NCI-H1436 (cell line): ENCODE measurements at places on chromosomes 16 and 17.

GRCh38 chr17:75174996-75175395 is 7.8 kb downstream of the SUMO2 start:
- DNase-seq: no peak

- DNase-seq: no peak
Observed at GRCh38 chr16:81708266-81709015, 70.7 kb upstream of the PLCG2 start.

DNA sequence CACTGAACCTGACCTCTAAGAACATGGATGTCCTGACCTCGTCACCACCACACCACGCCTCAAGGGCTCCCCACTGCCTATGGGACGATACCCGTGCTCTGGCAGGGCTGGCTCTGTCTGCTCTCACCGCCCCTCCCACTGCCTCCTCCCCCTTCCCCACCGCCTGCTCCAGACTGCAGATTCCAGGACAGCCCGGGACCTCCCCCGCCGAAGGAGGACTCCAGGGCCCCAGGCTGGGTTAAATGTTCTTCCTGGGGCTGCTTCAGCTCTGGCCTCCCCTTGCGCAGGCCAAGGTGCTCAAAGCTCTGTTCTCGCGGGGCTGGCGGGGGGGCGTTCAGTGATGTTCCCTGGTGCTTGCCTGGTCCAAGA is 3.1 kb downstream of the NPW start:
- no peak for DNase-seq

GRCh38 chr17:16353317-16354174 is at the start of gene CENPV:
Gene CENPV (minus strand): TSS chr17:16353469. CDS start chr17:16353436, 33 bp downstream.
- DNase-seq: peak; percentile 71

DNA sequence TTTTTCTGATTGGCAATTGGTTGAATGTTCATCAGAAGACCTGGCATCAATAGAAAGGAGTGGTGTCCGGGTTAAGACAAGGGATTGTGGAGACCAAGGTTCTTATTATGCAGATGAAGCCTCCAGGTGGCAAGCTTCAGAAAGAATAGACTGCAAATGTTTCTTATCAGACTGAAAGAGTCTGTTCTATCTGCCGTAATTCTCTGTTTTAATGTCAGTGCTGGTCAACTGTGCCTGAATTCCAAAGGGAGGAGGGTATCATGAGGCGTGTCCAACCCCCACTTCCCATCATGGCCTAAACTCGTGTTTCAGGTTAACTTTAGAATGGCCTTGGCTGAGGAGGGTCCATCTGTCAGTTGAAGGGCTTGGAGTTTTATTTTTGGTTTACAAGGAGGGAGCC is 60.4 kb upstream of the AKTIP start:
- DNase-seq: no peak

DNA sequence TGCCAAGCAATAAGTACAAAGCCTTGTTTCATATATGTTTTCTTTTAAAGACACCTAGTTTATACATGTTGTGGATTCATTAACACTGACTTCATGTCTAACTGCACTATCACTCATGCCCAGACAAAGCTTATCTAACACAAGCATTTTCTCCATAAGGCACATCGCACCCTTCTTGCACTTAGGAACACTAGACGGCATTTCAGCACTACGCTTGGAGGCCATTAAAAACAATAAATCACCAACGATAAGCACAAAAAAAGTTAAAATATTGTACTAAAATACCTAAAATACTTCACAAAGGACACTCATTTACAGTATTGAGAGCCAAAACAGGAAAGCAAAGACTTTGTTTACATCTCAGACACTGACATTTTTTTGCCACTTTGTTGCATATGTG is 39.0 kb upstream of the TEKT3 start:
- DNase-seq: no peak

DNA sequence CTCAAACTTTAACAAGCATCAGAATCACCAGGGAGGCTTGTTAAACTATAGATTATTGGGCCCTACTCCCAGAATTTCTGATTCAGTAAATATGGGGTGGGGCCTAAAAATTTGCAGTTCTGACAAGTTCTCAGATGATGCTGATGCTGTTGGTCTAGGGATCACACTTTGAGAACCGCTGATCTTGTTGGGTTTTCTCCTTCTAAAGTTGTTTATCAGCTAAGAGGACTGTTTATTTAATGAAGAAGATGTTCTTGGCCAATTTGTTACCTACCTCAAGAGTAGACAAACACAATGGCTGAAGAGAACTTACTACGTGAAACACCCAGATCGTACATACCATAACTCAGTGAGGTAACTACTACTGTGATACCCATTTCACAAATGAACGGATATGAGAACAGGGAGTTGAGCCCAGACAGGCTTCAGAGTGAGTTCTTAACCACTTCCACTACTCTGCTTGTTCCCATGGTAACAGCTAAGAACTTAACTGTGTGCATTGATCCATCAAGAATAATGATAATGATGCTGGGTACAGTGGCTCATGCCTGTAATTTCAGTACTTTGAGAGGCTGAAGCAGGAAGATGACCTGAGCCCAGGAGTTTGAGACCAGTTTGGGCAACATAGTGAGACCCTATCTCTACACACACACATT is 85.3 kb upstream of the NSRP1 start:
- no peak for DNase-seq

- DNase-seq: no peak
Observed at GRCh38 chr17:31172388-31172787, 77.6 kb downstream of the NF1 start.

DNA sequence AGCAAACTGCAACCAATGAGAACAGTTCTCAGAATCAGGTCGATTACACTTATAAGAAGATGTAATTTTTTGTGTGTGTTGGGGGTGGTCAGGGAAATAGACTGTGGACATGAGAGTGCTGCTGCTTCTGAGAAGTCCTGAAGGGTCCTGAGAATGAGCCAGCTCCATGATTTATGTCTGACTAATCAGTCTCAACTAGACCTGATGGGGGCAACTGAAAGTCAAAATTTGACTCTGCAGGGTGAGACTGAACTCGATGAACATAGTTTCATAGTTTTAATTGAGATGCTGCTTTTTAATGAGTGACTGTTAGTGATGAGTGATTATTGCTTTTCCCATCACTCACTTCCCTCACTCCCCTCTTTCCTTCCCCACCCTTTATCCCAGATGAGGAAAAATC is 37.3 kb downstream of the SMARCE1 start:
- DNase-seq: no peak

- no peak for DNase-seq
Observed at GRCh38 chr16:11181899-11182279, 74.1 kb downstream of the SOCS1 start.

- DNase-seq: no peak
Observed at GRCh38 chr16:4110680-4111079, 5.6 kb downstream of the ADCY9 start.

GRCh38 chr16:89200850-89201411 is 594 bp upstream of the SLC22A31 start:
- no peak for DNase-seq

GRCh38 chr16:68299571-68300453 is 10.9 kb downstream of the SLC7A6OS start:
- no peak for DNase-seq

GRCh38 chr16:1865902-1866690 is 5.9 kb downstream of the MEIOB start:
- no peak for DNase-seq

DNA sequence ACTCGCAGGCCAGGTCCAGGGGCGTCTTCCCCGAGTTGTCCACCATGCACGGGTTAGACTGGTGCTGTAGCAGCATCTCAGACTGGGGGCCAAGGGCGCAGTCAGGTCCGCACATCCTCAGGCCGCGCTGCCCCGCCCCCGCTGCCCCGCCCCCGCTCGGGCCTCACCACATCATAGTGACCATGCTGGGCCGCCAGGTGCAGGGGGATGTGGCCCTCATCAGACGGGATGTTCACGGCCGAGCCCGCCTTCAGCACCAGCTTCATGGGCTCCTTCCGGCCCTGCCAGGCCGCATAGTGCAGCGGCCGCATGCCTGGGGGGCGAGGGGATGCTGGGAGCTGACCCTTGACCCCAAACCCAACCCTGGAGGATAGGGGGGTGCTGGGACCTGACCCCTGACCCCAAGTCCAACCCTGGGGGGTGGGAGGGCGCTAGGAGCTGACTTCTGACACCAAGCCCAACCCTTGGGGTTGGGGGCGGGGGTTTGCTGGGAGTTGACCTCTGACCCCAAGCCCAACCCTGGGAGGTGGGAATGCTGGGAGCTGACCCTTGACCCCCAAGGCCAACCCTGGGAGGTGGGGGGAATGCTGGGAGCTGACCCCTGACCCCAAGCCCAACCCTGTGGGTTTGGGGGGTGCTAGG is 7.0 kb downstream of the CASKIN1 start:
- no peak for DNase-seq

DNA sequence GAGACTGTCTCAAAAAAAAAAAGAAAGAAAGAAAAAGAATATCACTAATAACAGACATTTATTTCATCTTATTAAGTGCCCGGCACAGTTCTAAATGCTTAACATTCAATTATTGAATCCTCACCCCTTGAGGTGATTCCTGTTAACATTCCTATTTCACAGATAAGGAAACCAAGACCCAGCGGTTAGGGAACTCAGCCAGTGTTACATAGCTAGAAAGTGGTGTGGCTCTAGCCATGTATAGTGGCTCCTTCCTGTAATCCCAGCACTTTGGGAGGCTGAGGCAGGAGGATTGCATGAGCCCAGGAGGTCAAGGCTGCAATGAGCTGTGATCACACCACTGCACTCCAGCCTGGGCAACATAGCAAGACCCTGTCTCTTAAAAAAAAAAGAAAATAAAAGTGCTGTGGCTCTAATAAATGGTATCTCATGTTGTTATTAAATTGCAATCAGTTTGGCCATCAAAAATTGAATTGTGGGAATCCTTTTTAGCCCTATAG is 28.1 kb downstream of the ZNRF1 start:
- DNase-seq: no peak

DNA sequence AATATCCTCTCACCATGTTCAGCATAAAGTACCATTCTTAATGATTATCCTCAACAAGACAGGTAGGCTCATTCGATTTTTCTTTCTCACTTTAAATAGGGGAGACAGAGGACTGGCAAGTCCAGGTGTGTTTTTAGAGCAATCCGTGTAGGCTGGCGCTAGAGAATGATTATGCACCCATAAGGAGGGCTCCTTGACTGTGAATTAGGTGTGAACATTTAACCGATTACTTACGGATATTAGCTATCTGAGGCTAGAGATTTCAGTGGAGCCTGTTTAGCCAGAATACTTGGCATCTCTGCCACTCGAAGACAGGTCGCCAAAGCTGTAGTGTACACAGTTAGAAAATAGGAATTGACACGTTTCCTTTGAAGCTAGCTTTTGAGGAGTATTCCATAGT is 1.9 kb downstream of the SEC14L1 start:
- DNase-seq: no peak

- DNase-seq: no peak
Observed at GRCh38 chr17:74123866-74124444, 79.5 kb upstream of the RPL38 start.

DNA sequence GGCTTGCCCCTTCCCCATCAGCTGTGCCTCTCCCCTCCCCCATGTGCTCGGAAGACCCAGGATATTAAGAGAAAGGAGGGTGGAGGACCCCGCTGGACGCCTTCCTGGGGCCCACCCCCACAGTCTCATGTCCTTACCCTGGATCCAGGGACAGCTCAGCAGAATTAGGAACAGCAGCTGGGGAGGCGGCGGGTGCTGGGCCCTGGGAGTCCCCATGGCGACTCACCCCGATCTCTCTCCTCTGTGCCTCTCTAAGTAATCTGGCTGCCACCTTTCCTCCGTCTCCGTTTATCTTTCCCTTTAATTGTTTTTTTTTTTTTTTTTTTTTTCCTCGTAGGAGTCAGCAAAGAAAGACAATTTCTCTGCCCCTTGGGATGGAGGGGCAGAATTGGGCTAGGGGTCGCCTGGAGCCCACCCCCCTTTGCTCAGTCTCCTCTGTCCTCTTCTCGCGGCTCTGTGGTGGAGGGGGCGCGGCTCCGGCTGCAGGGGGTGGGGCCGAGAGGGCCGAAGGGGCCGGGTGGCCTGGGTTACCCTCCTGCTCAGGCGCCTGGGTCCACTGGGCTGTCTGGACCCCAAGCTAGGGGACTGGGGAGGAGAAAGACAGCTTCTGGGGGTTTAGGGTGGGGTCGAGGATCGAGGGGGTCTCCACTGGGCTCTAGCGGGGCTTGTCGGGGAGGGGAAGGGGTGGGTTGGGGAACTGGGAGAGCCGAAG is 390 bp downstream of the SEZ6L2 start:
- DNase-seq: peak; percentile 52

- no peak for DNase-seq
Observed at GRCh38 chr16:72023962-72024361, 15.4 kb downstream of the DHODH start.

- no peak for DNase-seq
Observed at GRCh38 chr16:17938546-17938945, 398.0 kb downstream of the NPIPA8 start.

GRCh38 chr17:75688209-75688825 is 21.2 kb downstream of the SAP30BP start:
- no peak for DNase-seq

- DNase-seq: no peak
Observed at GRCh38 chr17:58621174-58621573, 70.7 kb downstream of the TEX14 start.

- no peak for DNase-seq
Observed at GRCh38 chr16:79887541-79888540, 287.3 kb upstream of the MAF start.

- DNase-seq: no peak
Observed at GRCh38 chr17:784143-784542, 2.0 kb downstream of the MRM3 start.

DNA sequence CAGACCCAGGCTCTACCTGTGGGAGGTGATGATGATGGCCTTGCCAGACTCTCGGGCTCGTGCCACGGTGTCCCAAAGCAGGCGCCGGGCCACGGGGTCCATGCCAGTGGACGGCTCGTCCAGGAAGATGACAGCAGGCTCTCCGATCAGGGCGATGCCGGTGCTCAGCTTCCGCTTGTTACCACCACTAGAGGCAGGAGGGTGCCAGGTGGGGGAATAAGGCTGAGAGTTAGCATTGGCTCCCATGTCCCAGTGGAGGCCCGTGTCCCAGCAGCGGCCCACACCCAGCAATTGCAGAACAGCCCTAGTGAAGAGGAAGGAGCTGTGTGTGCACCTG is 10.3 kb upstream of the RNPS1 start:
- no peak for DNase-seq

- no peak for DNase-seq
Observed at GRCh38 chr17:622356-622755, 92.3 kb downstream of the VPS53 start.

- no peak for DNase-seq
Observed at GRCh38 chr16:52446080-52446479, 100.9 kb downstream of the TOX3 start.

- peak; percentile 71 for DNase-seq
Observed at GRCh38 chr16:410516-411178, 9.0 kb downstream of the DECR2 start.

GRCh38 chr16:84532855-84533486 is 28.5 kb upstream of the MEAK7 start:
- DNase-seq: no peak

DNA sequence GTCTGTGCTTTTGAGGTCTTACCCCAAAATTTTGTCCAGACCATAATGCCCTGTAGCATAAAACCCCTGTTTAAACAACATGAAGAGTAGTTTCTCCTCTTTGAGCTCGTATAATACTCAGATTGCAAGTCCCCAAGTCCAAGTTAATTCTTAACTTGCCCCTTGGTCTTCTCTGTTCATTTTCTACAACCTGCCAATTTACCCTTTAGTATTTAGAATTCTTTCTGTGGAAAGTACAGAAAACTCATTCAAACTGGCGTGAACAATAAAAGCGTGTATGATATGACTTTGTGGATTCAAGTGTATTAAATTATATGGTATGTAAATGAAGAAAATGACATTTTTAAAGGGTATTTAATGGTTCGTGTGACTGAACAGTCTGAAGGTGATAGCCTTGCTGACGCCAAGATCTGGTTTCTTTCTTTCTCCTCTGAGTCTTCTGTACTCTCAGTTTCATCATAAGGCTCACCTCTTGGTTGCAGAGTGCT is 185.6 kb downstream of the PRKCA start:
- DNase-seq: no peak
